Upper lobe of right lung (tissue), 1 donor: ENCODE measurements at places on chromosomes 16 and 17. TPM values are rescaled to one million over a fixed set of nuclear protein-coding genes. Genes with fewer than 3 reads are reported as not detected.

The TEX14 gene
- total RNA-seq = 1.3 TPM

The RFNG gene
- 38.5 TPM for total RNA-seq

- peak; percentile 51 for DNase-seq
These were observed 114.0 kb upstream of the METRNL start for GRCh38 chr17:82965371-82965770.

DNA sequence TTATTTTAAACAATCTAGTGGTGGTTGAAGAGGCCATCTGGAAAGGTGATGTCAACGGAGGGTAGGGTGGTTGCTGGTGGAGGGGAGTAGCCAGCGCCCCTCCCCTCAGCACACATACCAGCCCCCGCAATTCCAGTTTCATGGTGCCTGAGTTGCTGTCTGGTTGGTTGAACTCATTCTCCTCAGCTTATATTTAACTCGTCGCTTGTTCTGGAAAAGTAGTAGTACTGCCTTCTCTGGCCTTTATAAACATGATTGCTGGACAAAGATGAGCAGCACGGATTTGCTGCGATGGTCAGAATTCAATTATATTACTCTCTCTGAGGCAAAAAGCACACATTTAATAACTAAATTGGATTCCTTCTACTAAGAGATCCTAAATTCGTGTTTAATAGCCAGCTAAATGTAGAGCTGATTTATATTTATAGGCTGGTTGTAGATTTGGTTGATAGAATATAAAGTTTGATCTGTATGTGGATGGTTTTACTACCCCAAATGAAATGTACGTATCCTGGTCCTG is 238.0 kb upstream of the TBX2 start:
- DNase-seq = no peak

- DNase-seq = peak; percentile 84
These were observed 793 bp upstream of the IRX3 start for GRCh38 chr16:54287131-54288029.

GRCh38 chr17:55480631-55481315 is 30.5 kb downstream of the SMIM36 start:
- DNase-seq = no peak

- DNase-seq = no peak
These were observed 155.4 kb upstream of the FOXF1 start for GRCh38 chr16:86354641-86355513.

GRCh38 chr17:39165841-39166349 is at the start of gene ARL5C:
Gene ARL5C (minus strand): TSS chr17:39166161. CDS start chr17:39165760, 401 bp downstream.
- DNase-seq = no peak

The TXNL4B gene
- 11.5 TPM for total RNA-seq

The ARMC5 gene
- 10.8 TPM for total RNA-seq

The HOXB1 gene
- total RNA-seq = not detected

The SCN4A gene
- not detected for total RNA-seq

DNA sequence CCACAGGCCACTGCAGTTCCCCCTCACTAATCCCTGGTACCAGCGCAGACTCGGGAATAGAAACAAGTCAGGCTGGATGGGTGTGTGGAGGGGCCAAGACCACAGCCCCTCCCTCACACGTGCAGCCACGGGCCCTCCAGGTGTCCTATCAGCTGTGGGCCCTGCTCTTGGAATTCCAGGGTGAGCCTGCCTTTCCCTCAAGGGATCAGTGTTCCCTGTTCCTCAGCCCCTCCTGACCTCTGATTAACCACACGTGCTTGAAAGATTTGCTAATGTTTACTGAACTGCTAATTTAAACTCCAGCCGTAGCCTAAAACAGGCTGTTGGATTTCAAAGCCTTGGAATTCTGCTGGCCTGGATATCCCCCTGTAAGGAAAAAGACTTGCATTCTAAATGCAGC is 146.4 kb downstream of the SOCS1 start:
- DNase-seq = no peak

The ABCC11 gene
- not detected for total RNA-seq

- DNase-seq = no peak
These were observed 914.1 kb upstream of the CDH8 start for GRCh38 chr16:62950351-62950750.

GRCh38 chr17:2071024-2071385 is 16.1 kb downstream of the HIC1 start:
- no peak for DNase-seq

DNA sequence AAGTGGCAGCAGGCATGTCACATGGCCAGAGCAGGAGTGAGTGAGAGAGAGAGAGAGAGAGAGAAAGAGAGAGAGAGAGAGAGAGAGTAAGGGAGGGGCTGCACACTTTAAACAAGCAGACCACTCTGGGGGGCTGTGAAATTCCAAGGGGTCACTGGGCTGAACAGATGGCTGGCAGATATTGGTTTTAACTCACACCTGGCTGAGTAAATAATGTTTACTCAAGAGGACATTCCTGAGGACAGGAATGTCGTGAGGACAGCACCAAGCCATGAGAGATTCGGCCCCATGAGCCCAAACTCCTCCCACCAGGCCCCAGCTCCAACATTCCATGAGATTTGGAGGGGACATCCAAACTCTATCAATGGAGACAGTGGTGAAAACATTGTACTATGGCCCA is 269.7 kb downstream of the CBLN1 start:
- DNase-seq = no peak

The HSF5 gene
- 0.20 TPM for total RNA-seq

DNA sequence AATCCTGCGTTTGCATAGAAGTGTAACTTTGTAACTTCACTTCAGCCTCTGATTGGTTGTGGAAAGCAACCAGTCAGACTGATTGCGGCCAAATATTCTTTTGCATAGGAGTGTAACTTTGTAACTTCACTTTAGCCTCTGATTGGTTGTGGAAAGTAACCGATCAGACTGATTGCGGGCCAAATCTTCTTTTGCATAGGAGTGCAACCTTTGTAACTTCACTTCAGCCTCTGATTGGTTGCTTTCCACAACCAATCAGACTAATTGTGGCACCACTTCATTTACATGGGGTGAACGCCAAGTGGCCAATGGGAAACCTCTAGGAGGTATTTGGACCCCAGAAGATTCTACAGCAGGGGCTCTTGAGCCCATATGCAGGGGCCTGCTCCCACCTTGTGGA is 1.8 kb upstream of the TMEM98 start:
- DNase-seq = no peak

- no peak for DNase-seq
These were observed 817 bp downstream of the PSKH1 start for GRCh38 chr16:67893743-67894399.

The TBC1D3C gene
- total RNA-seq = not detected

DNA sequence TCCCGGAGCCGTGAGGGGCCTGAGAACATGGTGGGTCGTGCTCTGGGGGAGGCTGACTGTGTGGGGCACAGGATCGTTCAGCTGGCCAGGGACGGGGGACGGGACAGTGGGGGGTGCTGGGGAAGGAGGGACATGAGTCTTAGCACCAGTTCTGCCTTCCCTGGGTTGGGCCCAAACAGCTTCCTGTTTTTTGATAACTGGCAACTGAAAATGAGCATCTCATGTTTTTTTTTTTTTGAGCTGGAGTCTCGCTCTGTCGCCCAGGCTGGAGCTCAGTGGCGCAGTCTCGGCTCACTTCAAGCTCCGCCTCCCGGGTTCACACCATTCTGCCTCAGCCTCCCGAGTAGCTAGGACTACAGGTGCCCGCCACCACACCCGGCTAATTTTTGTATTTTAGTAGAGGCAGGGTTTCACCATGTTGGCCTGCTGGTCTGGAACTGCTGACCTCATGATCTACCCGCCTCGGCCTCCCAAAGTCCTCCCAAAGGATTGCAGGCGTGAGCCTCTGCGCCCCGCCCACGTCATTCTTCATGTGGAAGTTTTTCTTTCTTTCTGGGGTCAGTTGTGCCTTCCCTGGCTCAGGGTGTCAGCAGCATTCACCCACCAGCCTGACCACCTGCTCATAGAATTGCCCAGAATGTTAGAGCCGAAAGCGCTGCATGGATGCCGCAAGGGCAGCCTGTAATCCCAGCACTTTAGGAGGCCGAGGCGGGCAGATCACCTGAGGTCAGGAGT is 6.4 kb downstream of the ASPSCR1 start:
- DNase-seq = no peak

GRCh38 chr16:22784690-22785214 is 29.2 kb upstream of the HS3ST2 start:
- no peak for DNase-seq
